ENCODE measurements at places on chromosomes 3 and 15. TPM values are rescaled to one million over a fixed set of nuclear protein-coding genes. Genes with fewer than 3 reads are reported as not detected.

GRCh38 chr3:48187301-48187578 is 977 bp downstream of the CDC25A start:
- DNase-seq: no peak

- no peak for DNase-seq
Observed at GRCh38 chr3:69567023-69567709, 172.1 kb upstream of the MITF start.

- no peak for DNase-seq
Observed at GRCh38 chr3:134369231-134369741, 5.0 kb downstream of the AMOTL2 start.

The CLDN16 gene
- total RNA-seq: 0.15 TPM

DNA sequence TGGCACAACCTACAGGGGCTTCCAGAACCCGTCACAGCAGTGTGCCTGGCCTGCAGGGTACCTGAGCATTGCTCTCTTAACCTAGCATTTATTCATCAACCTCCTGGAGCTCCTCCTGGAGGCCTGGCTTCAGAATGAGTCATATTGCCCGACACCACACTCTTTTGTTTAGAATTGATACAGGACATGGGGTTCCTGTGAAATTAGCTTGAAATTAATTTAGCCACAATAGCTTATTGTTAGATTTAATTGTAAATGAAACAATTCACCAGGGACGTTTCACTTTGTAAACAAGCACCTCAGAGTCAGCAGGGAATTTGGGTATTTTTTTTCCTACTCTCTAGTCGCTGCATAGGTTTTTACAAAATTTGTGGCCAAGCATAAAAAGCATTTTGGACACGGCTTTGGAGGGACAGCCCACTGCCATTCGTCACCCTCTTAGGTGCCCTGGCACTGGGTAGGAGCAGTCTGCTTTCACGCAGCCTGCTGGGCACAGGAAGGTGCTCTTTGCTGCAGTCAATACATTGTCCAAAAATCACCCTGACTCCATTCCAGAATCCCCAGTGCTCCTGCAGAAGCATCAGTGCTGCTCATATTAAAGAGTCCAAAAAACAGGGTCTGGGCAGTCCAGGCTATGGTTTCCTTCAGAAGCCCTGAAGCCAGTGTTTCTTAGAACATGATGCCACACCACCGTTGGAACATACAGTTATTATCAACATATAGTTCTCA is 60.8 kb upstream of the MEF2A start:
- no peak for DNase-seq

The ZPLD1 gene
- not detected for total RNA-seq

GRCh38 chr15:100923902-100924301 is 4.7 kb downstream of the LRRK1 start:
- no peak for DNase-seq

The TGM5 gene
- not detected for total RNA-seq

The UBA7 gene
- 31.0 TPM for total RNA-seq

GRCh38 chr3:53260286-53260785 is 4.5 kb upstream of the TKT start:
- no peak for DNase-seq

- DNase-seq: no peak
Observed at GRCh38 chr3:69768438-69768837, 29.2 kb downstream of the MITF start.

The KCNMB2 gene
- 9.8 TPM for total RNA-seq

DNA sequence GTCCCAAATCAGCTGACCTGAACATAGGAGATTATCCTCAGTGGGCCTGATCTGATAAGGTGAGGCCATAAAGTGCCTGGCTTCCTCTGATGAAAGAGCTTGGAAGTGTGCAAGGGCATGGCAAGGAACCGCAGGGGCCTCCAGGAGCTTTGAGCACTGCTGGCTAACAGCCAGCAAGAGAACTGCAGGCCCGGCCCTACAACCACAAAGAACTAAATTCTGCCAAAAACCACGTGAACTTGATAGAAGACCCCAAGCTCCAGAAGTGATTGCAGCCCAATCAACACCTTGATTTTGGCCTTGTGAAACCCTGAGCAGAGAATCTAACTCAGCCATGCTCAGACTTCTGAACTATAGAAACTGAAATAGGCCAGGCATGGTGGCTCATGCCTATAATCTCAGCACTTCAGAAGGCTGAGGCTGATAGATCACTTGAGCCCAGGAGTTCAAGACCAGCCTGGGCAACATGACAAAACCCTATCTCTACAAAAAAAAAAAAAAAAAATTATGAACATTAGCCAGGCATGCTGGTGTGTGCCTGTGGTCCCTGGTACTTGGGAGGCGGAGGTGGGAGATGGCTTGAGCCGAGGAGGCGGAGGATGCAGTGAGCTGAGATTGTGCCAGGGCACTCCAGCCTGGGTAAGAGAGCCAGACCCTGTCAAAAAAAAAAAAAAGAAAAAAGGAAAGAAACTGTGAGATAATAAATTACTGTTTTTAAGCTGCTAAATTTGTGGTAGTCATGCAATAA is 7.7 kb upstream of the DIS3L start:
- DNase-seq: no peak

DNA sequence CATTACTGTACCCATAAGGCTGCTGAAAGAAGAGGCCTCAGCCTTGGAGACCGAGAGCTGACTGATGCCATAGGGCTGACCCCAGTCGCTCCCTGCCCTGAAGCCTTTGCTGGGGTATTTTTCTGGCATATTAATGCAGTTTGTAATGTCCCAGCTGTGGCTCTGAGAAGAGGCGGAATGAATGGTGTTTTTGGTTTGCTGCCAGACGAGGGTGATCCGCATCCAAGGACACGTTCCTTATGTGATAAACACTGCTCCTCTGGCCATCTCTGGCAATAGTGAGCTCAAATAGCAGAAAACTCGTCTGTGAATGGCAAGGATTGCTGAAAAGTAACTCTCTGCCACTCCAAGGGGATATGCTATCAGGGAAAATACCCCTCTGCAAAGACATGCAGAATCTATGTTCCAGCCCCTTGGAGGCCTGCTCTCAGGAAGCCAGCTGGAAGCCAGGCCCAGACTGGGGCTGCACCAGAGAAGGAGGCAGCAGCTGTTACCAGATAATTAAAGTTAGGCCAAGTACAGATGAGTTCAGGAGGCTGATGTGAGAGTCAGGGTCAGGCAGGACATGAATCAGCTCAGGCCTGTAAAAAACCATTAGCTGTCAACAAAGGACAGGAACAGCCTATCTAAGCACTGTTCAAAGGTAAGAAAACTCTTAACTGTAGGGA is 28.9 kb upstream of the KLHL6 start:
- peak; percentile 52 for DNase-seq

- DNase-seq: no peak
Observed at GRCh38 chr3:158407844-158408517, 163.0 kb upstream of the MLF1 start.

DNA sequence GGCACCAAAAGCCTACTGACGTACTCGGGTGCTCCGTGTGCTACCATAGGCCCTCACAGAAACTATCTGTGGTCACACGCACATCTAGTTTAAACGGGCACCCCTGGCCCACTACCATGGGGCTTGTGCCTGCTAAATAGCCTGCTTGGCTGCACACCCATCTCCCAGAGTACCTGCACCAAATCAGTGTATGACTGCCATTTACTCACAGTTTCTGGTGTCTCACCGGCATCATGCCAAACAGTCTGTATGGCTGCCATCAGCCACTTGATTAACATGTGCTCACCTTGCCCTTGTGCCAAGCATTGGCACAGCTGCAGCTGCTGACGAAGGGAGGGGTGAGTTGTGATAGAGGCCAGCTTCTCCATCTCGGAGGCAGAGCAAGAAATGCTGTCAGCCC is 232.7 kb downstream of the IGSF11 start:
- DNase-seq: peak; percentile 55

DNA sequence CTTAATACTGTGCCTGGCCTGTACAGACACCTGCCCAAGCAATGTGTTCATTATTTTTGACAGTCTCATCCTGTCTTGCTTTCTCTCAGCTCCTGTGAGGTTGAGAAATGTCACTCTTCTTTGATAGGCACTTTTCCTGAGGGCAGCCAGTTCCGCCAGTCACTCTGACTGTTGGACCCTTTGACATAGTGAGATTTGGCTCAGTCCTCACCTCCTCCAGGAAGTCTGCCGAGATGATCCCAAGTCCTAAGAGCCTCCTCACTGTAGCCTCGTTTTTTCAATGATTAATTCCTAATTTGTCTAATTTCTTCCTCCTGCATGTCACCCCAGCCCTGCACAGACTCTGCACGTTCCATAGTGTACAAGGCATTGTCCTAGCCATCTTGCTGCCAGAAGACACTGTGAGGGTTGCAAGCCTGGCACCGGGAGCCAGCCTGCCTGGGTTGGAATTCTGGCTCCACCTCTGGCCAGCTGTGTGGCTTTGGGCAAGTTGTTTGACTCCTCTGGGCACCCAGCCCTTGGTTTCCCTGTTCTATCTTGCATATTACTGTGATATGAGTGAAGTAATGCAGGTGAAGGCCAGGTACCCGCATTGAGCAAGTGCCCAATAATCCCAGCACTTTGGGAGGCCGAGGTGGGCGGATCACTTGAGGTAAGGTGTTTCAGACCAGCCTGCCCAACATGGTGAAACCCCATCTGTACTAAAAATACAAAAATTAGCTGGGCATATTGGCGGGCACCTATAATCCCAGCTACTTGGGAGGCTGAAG is 24.3 kb downstream of the RPLP1 start:
- DNase-seq: no peak

- DNase-seq: no peak
Observed at GRCh38 chr3:114213292-114213626, 24.1 kb downstream of the ZNF80 start.

DNA sequence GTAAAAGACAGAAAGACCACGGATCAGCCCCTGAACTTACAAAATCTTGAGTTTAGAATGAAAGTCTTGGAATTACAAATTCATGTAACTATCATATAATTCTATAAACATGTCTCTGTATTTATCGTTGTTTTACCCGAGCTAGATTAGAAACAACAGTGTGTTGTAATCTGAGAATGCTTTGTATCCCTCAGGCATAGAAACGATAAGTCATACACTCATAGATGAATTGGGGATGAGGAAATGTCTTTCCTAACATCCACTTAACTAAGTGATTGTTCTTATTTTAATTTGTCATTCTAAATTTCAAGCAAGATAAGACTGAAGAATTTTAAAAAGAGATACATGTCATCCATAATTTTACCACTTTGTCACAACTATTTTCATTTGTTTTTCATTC is 165.3 kb downstream of the RYR3 start:
- no peak for DNase-seq

- DNase-seq: no peak
Observed at GRCh38 chr3:106789276-106789675, 588.0 kb upstream of the CCDC54 start.

The ETV5 gene
- total RNA-seq: 12.5 TPM

- no peak for DNase-seq
Observed at GRCh38 chr3:127720985-127721935, 48.5 kb downstream of the ABTB1 start.

GRCh38 chr15:82048811-82049210 is 3.0 kb upstream of the MEX3B start:
- no peak for DNase-seq

GRCh38 chr3:47413751-47414150 is 32.9 kb downstream of the PTPN23 start:
- no peak for DNase-seq

GRCh38 chr3:110625201-110625747 is 446.3 kb upstream of the NECTIN3 start:
- DNase-seq: no peak

DNA sequence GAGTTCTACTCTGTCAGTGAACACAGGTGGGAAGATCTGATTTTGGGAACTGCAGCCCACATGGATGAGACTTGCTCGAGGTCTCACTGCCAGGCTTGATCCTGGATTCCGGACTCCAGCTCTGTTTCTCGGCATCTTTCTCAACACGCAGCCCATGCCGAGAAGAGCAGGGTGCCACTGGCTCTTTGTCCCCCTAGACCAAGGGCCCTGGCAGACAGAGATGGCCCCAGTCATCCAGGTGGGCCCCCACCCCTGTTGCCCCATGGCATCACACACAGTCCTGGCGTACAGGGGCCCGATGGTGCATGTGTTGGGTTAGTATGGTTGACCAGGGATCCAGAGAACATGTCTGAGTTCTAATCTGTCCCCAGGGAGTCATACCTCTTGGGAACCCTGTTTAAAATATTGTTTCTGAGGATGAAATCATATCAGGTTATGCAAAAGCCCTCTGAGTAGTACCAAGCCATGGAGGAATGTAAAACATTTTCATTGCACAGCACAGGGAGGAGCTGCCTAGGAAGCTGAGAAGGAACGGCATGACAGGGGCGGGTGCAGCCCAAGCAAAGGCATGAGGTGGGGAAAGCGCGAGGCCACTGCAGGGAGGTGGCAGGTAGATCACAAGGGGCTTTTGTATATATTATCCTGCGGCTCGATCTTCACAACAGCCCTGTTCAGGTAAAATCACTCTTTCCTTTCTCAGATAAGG is 320.6 kb downstream of the UACA start:
- no peak for DNase-seq

The EPHA3 gene
- 5.6 TPM for total RNA-seq

The C3orf52 gene
- total RNA-seq: 1.5 TPM

- DNase-seq: peak; percentile 82
Observed at GRCh38 chr15:89057506-89058133, 30.6 kb upstream of the ABHD2 start.

DNA sequence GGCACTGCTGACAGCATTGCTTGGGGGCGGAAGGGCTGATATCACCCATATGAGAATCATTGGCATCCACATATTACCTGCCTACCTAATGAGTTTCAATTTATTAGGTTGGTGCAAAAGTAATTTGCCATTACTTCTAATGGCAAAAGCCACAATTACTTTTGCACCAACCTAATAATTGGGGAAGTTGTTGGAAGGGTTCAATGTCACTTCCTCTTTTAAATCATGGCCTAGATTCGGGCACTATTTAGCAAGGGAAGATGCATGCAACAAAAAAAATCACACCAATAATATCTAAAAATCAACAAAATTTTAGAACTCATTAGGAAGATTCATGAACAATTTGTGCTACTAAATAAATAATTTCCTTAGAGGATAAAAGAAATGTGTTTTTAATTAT is 56.0 kb upstream of the AGTR1 start:
- no peak for DNase-seq

DNA sequence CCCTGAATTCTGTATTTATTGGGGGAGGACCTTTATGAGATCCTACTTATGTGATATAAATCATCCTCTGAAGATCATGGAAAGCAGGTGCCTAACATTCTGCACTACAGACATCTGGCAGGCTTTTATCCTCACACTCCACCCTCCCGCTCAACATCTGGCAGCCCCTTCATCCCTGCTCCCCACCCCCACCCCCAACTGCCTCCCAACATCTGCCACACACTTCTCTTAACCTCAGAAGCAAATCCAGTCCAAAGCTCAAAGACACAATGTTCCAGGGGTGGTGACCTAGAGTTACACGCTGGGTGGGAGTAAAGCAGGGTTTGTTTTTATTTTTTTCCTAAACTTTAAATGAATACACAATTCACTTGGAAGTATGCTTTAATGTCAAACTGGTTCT is 184.5 kb upstream of the ATP11B start:
- DNase-seq: no peak

- DNase-seq: no peak
Observed at GRCh38 chr3:177641206-177641605, 443.9 kb upstream of the TBL1XR1 start.

The KBTBD13 gene
- total RNA-seq: 5.2 TPM

Data from left cardiac atrium (tissue), 4 donors.